Activated CD4-positive, alpha-beta T cell treated with anti-CD3 and anti-CD28 coated beads, Interleukin-2, amount 50 U/mL, for 1 hour (primary cell): ENCODE measurements at places on chromosomes 6 and 20.

- DNase-seq, result peak; percentile 28
Observed at GRCh38 chr20:9616833-9617461, 102.6 kb downstream of the LAMP5 start.

GRCh38 chr20:19828232-19828631 is 70.2 kb downstream of the RIN2 start:
- no peak for DNase-seq

DNA sequence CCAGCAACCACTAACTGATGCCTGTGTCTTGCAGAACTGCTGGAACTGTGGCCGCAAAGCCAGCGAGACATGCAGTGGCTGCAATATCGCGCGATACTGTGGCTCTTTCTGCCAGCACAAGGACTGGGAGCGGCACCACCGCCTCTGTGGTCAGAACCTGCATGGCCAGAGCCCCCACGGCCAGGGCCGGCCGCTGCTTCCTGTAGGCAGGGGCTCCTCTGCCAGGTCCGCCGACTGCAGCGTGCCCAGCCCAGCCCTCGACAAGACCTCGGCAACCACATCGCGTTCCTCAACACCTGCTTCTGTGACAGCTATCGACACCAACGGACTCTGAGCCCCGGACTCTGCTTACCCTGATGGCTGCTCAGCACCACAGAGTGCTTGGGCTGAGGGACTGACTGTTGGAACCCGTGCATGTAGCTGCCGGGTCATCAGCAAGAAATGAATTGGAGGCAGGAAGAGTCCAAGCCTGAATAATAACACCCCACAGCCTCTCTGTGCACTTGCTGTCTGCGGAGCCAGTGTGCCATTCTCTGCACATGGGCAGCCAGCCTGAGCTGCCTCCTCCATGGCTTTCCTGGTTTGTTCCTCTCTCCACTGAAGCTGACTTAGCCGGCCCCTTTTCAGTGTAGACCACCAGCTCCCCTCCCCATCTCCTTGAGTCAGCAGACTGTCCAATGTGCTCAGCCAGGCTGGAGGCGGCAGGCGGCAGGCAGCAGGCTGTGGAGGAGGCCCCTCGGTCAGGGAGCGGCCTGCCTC is 17.6 kb upstream of the C20orf144 start:
- DNase-seq, result no peak

DNA sequence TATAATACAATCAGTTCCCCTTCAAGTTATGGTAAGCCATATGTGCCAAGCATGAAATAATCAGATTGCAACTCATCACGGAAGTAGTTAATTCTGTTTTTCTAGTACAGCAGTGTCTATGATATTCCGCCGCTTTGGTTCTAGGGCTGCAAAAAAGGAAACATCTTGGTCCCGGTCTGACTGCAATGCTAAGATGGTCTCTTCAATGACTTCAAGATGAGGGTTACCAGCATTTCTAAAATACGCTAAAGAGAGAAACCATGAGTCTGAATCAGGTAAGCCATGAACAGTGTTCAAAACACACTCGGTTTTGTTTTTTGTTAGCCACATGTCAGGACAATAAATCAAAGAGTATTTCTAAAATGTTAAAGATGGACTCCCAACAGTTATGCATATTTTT is 3.2 kb upstream of the ANKRD60 start:
- no peak for DNase-seq

DNA sequence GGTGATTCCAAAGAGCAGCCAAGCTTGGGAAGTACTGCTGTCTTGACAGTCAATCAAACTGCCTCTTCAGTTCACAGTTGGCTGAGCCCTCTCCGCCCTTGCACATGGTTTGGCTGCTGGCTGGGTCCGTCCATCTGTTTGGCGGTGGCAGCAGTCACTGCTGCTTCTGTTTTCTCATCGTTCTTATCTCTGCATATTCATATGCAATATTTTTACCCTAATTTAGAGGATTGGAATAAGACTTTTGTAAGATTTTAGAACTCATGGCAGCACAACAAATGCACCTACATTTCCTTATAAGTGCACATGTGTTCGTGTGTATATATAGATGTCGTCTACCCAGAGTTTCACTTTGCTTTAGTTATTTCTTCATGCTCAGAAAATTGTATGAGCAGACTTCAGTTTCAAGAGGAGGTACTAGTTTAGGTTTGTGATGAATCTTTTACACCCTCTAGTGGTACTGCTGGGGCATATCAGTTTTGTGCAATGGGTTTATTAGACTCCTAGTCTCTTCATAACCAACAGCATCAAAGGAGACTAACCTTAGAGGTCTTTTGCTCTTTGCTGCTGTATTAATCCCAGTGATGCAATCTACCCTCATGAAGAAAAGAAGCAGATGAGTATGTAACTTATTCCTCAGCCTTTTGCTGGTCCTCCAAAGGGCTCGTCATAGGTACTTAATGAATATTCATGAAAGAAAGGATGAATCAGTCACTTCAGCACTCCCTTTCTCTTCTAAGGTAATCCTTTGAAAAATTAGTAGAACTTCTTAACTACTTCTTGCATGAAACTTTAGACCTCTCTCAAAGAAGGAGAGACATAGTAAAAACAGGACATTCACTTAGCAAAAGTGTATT is 44.3 kb downstream of the KHDC1L start:
- no peak for DNase-seq

GRCh38 chr6:168365422-168366165 is 46.0 kb upstream of the DACT2 start:
- DNase-seq, result no peak

GRCh38 chr6:79146421-79146820 is 68.4 kb upstream of the PHIP start:
- no peak for DNase-seq

- no peak for DNase-seq
Observed at GRCh38 chr6:106237286-106237685, 88.3 kb downstream of the ATG5 start.

- DNase-seq, result no peak
Observed at GRCh38 chr20:54054516-54054915, 15.9 kb downstream of the BCAS1 start.

- DNase-seq, result no peak
Observed at GRCh38 chr6:31498748-31499147, 803 bp downstream of the MICB start.

- no peak for DNase-seq
Observed at GRCh38 chr6:135002974-135003703, 51.5 kb downstream of the HBS1L start.

DNA sequence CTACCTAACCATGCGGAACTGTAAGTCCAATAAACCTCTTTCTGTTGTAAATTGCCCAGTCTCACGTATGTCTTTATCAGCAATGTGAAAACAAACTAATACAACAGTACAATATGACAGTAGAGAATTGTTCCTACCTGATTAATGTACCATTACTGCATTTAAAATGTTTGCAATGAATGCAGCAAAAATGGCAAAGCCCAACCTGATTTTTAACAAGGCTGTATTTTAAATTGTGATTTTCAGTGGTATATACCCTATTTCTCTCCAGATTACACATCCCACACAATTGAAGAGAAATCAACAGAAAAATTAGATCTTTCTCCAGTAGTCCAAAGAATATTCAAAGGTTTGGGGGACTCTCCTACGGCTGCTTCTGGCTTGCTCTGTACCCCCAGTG is 3.3 kb upstream of the PCSK2 start:
- DNase-seq, result no peak
